ENCODE measurements at places on chromosomes 4 and X.

- DNase-seq = no peak
Observed at GRCh38 chrX:46841346-46841745, 4.5 kb downstream of the RP2 start.

- no peak for DNase-seq
Observed at GRCh38 chr4:119930546-119930945, 136.1 kb downstream of the MAD2L1 start.

GRCh38 chrX:22193851-22194659, 78.7 kb upstream of the CBLL2 start:
- no peak for DNase-seq

DNA sequence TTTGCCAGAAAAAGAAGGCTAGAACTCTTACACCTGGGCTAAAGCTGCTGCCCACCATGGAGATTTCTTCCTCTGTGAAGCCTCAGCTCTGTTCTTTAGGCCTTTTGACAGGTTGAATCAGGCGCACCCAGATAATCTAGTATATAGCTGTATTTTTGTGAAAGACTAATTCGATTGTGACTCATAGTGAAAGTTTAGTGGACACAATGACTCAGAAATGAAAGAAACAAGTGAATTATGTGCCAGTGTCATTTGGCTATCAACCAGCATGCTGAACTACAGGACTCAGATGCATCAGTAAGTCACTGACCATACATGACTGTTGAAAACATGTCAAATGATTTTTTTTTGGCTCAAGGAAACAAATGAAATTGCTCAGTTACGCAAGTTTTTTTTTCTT, 425.4 kb downstream of the SLITRK2 start:
- no peak for DNase-seq

DNA sequence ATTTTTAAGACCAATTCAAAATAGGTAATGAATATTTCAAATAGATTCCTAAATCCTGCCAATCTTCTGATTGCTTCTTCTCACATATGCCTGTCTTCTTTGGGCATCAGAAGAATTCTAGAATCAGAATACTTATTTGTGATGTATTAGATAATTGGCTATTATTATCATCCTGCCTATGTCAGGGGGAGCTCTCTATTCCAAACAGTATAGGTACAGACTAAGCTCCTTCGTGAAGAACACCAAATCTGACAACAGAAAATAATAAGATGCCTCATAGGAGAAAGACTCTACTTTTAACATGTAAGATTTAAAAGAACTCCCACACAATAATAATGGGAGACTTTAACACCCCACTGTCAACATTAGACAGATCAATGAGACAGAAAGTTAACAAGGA, at the start of gene IQCM:
IQCM (minus strand) TSS at position 101 of the 400 bp plus-strand sequence. CDS start 73,152 bp downstream, outside the sequence.
- DNase-seq = no peak

- DNase-seq = no peak
Observed at GRCh38 chrX:34294665-34295064, 162.6 kb upstream of the FAM47A start.

GRCh38 chrX:146346102-146346501, 463.5 kb upstream of the CXorf51B start:
- no peak for DNase-seq

GRCh38 chrX:11632732-11633131, 33.0 kb downstream of the ARHGAP6 start:
- no peak for DNase-seq

DNA sequence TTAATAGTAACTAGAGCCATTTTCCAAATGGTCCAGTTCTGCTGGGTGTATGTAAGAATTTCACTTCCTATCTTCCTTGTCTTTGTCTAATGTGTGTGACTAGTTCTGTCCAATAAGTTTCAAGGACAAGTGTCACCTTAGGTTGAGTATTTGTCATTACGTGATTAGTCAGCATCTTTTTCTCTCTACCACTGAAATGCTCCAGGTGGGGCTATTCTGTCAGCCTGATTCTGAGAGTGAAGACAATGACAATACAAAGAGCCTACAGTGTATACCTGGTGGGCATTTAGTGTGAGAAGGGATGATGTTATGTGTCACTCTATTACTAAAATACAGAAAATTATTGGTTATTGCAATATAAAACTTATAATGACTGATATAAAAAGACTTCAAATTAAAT, 876.3 kb downstream of the C4orf33 start:
- DNase-seq = no peak

- no peak for DNase-seq
Observed at GRCh38 chrX:13923845-13924244, 105.8 kb downstream of the GEMIN8 start.
